ENCODE measurements at places on chromosomes 3 and 15. TPM values are rescaled to one million over a fixed set of nuclear protein-coding genes. Genes with fewer than 3 reads are reported as not detected.
A peak's percentile ranks its signal among the peaks of the same experiment; 100 is the strongest.

The RCCD1 gene
- total RNA-seq: 23.6 TPM

DNA sequence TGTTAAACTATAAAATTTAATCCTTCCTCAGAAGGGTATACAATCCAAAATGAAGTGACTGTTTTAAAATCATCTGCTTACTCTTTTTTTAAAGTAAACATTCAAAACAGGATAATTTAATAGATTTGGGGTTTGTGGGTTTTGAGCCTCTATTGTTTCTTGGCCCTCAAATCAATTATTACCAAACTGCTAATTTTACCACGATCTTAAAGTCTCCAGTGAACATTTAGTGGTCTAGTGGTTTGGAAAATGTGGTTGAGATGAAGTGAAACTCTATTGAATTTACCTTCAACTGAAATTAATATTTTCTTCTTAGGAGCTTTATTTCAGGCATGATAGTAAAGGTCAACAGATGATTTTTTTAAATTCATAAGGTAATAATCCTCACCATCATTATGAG is 11.2 kb upstream of the ATP11B start:
- DNase-seq: no peak

DNA sequence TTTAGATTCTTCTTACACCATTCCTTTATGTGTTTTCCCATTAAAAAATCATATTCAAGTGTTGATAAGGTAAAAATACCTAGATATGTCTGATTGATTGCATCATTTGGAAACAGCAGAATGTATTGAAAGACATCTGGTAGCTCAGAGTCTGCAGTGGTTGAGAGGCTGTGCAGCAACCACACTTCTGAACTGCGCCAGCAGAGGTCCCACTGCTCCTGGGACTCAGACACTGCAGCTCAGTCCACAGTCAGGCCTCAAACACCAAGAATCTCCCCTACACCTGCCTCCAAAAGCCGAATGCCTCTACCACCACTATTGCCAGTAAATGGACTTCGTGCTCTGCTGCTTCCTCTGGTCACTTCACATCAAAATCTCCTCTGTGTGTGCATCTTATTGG is 176.9 kb upstream of the LMCD1 start:
- DNase-seq: peak; percentile 17

GRCh38 chr3:156725682-156726081 is 51.3 kb downstream of the TIPARP start:
- no peak for DNase-seq

The HGD gene
- 0.59 TPM for total RNA-seq

The PTPRG gene
- 0.74 TPM for total RNA-seq

The PLS1 gene
- 36.1 TPM for total RNA-seq

DNA sequence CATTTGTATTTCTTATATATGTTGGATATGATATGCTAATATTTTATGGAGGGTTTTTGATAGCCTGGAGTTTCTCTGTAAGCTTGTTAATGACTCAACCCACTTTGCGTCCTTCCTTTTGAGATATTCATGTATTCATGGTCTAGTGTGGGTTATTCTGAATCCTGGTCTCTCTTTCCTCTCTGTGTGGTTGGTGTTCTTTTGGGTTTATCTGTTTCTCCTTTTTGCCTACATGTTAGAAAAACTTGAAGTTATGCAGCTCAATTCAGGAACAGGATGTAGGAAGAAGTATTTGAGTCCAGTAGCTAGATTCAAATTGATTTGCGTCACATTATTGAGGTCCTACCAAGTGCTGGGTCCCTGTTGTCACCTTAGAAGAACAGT is 28.1 kb downstream of the CMTM7 start:
- DNase-seq: no peak

DNA sequence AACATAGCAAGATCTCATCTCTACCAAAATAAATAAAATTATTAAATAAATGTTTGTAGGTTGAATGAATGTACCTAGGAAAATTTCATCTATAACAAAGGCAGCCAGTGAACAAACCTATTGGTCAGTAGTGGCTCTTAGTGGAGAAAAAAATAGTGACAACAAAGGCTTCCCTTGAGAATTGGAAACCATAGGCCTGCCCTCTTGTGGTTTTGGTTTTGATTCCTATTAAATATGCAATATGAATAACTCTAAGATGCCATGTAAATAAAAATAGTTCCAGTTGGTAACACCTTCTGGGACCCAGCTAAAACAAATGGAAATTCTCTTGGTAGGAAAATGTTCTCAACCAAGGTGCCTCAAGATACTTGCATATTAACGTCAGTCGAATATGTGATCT is 145.7 kb upstream of the BFSP2 start:
- no peak for DNase-seq

The CTXND1 gene
- not detected for total RNA-seq

DNA sequence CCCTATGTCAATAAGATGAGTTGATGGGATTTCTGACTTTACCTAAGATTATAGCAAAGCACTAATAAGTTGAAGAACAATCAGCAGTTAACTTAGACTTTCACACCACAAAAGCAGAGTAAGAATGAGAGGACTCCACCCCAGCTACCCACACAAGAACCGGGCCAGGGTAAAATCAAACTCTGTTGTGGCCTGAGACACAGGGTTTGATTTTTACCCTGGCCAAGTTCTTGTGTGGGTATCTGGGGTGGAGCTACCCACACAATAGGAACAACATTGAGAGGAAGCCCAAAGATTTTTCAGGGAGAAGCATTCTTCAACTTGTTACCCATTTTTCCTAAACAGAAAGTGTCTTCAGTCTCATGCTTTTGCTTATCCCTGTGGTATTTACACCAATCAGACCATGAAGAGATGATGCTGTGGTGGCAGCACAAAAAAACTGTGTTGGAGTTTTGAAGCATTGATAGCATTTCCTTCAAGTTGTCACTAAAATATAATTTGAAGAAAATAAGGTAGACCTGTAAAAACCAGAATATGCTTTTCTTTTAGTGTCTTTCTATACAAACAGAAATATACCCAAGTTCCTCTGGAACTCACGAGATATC is 25.6 kb downstream of the CPOX start:
- no peak for DNase-seq

DNA sequence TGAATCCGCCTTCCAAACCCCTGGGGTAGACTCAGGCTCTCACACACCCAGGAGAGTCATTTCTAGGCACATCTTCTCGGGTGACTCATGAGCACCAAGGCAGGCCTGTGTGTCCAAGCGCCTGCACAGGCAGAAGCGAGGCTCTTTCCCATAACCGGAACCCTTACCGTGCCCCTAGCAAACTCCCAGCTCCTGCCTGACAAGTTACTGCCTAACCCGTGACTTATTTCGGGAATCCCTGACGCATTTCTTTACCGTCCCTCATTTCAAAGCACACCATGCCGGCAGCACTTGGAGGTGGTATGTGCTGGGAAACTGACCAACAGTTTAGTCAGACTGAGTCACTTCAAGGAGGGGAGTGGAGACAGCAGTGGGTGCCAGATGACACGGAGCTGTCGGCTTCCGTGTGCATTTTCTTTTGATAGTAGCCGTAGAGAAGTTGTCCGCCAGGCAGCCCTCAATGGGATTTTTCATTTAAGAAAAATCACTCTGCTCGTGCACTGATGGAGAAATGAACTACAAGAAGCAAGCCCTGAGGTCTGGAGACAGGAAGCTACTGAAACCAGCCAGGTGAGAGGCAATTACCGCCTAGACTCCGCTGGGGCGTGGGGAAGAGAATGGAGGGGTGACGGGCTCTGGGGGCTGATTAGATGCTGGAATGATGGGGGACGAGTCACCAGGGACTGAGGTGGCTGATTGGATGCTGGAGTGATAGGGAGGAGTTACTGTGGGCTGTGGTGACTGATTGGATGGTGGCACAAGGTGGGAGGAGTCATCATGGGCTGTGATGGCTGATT is 17.3 kb upstream of the HRH1 start:
- peak; percentile 93 for DNase-seq

The SLC38A3 gene
- 6.0 TPM for total RNA-seq

DNA sequence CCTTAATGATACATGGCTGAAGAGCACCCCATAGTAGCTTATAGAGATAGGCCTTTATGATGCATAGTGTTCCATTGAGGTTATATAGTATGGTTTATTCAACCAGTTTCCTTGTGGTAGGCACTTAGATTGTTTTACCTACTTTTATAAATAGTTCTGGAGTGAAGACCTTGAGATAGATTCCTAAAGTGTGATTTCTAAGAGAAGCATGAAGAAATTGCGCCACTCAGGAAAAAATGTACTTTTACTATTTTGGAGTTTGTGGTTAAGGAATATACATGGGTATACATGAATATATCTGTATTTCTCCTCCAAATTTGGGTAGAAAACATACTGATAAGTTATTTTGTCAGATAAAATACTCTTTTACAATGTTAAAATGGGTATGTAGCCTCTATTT is 70.5 kb downstream of the CHD2 start:
- DNase-seq: no peak

The TTC21A gene
- 7.7 TPM for total RNA-seq

The PAQR5 gene
- total RNA-seq: 2.0 TPM

DNA sequence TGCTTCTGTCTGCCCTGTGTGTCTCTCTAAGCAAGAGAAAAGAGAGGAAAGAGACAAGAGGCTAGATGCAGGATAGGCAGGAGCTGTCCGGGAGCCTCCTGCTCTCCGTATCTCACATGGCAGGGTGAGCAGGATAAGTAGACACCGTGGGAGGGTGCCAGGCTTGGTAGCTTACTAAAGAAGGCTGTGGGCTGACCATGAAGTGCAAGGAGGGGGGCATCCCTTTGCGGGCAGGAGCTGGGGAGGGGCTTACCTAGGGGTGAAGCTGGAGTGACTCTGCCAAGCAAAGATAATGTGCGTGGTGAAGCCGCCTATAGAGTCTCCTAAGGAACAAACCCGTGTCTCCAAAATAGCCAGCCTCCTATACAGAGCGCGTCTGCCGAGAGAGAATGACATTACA is 33.7 kb upstream of the TMC3 start:
- no peak for DNase-seq

- DNase-seq: no peak
Measured at GRCh38 chr15:59185725-59186124, 20.9 kb upstream of the LDHAL6B start.

DNA sequence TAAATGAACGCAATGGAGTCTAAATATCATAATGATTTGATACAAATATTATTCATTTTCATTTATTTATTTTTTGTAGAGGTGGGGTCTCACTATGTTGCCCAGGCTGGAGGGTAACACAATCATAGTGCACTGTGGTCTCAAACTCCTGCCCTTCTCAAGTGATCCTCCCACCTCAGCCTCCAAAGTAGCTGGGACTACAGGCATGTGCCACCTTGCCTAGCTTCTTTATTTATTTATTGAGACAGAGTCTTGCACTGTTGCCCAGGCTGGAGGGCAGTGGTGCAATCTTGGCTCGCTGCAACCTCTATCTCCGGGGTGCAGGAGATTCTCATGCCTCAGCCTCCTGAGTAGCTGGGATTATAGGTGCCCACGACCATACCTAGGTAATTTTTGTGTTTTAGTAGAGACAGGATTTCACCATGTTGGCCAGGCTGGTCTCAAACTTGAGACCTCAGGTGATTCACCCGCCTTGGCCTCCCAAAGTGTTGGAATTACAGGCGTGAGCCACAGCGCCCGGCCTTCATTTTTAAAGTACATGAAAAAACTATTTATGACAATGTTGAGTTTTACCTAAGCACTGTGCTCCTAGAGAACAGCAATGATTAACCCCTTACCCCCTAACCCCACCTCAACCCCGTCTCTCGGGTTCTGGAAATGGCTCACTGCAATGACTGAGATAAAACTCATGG is 4.0 kb upstream of the AEN start:
- DNase-seq: no peak

The CKMT1A gene
- 4.6 TPM for total RNA-seq

The GOLGA8R gene
- 0.80 TPM for total RNA-seq

DNA sequence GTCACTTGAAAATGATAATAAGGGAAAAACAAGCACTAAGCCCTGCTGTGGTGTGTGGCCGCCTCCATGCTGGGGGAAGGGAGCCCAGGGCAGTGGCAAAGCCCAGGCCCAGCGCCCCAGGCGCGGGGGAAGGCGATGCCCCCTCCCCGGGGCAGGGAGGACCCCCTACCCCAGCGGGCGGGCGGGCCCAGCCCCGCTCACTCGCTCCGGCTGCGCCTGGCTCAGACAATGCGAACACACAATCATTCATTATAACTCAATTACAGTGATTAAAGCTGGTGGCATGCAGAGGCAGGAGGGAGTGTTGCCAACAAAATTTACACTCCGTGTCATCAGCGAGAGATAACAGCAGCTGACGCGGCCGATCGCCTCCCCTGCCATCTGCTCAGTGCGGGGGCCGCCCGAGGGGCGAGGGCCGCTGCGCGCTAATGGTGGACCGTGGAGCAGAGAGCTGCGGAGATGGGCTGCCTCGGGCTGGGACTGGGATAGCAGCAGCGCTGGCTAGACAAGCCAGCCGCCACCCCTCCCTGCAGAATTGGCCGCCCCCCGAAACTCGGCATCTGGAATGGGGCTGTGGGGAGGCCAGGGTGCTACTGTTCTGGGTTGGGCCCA is 64.1 kb downstream of the TLE3 start:
- DNase-seq: no peak

DNA sequence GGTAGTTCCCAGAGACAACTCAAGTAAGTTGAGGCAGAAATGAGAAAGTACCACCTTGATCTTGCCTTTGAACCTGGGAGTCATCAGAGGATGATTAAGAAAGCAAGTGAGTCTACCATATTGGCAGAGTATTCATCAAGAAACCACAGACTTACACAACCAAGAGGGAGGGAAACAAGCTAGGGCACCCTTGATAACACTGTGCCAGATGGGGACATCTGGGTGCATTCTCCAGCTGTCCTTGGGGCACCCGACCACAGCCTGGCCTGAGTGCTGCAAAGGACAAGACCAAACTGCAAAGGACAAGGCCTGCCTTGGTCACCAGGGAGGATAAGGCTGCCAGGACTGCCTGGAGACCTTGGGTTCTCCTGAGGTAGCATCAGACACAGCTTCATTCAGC is 553.6 kb downstream of the EPHB1 start:
- no peak for DNase-seq

Data from Panc1 (cell line).